ENCODE measurements at places on chromosomes 7 and 10.

DNA sequence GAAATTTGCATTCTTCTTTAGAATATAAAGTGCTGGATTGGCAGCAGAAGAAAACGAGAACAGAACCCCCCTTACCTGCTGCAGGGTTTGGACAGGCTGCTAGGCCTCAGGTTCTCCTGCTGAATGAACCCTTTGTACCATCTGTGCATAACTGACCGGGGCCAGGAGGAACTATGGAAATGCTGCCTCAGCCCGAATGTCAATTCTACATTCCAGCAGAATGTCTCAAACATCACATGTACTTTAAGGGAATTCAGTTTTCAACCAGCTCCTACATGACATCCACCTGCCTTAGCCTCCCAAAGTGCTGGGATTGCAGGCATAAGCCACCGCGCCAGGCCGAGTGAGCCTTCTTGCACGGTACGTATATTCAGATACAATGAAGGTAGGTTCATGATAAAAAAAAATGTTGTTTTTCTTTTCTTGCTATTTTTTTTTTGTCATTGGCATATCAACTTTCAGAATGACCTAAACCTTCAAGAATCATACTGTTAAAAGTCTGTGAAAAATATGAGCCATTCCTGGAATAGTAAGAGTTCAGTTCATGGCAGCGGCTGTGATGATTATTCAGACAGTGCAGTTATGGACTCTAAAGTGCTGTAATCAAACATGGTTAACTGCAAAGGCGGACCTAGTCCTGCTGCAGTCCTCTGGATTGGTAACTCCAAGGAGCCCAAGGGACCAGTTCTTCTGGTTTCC lies 84.4 kb upstream of the TNS3 start:
- no peak for DNase-seq

GRCh38 chr7:137642472-137642871 lies 204.3 kb downstream of the DGKI start:
- DNase-seq: no peak

- DNase-seq: no peak
Observed at GRCh38 chr7:113268757-113269156, 150.4 kb upstream of the SMIM30 start.

DNA sequence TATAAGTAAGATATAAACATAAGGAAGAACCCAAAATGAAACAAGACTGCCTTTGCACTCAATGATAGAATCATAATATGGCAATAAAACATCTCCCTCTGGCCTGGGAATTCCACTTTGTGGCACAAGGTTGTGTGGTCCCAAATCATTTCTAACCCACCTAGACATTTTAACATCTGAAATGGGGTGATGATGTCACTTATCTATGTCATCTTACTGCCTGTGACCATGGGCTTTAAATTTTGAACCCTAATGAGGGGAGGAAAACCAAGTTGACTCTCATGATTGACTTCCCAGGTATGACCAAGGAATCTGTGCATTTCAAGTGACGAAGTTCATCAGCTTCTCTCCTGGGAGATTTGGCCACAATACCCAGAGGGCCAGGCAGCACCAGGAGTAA lies 24.5 kb upstream of the ACSM6 start:
- no peak for DNase-seq

DNA sequence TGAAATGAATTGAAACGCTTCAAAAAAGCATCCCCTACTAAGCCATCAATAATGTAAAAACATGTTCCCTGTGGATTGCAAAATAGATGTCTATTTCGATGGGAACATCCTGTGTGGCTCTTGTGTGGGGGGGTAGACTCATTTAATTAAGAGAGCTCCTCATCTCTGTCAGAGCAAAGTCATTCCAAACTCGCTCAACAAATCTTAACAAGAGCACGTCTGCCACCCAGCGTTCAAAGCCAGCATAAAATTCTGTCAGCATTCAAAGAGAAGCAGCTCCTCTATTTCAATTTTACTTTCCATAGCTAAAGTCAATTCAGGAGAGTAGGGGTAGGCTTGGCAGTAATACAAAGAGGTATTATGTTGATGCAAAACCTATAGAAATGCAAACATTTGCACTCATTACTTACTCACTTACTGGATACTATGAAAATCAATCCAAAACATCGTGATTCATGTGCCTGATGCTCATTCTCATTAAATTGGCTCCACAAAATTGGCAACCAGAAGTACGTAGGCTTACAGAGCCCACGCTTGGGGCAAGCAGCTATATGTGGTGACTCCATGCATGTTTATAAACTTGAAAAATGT lies 114.9 kb downstream of the IPMK start:
- no peak for DNase-seq

DNA sequence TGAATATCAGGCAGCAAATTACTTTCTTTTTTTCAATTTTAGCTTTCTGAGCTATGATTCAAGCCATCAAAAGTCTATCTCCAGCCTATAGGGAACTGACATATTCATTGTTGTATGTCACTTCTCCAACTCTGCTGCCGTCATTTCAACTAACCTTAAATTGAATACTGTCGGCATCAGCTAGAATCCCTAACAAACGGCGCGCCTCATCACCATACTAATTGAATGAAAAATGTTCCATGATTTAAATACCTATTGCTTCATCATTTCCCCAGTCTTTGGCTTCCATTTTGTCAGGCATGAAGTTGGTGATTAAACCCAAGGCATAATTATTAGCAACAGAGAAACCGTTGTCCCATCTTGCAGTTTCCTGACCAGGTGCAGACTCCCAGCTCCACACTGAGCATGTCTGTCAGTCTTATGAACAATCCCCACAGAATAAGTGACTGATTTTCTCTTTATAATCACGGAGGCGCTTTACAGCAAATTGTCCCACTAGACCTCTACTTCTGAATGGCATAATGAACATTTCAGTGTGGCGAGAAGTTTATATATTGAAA lies 83.5 kb upstream of the NPY start:
- no peak for DNase-seq

- no peak for DNase-seq
Observed at GRCh38 chr7:78924581-78924980, 528.9 kb downstream of the MAGI2 start.

- DNase-seq: no peak
Observed at GRCh38 chr10:103696411-103697145, 158.8 kb downstream of the SH3PXD2A start.

- no peak for DNase-seq
Observed at GRCh38 chr7:28586736-28587135, 174.4 kb downstream of the CREB5 start.

GRCh38 chr10:126731610-126731990 lies 61.1 kb upstream of the C10orf90 start:
- DNase-seq: no peak

- DNase-seq: no peak
Observed at GRCh38 chr7:91379236-91379635, 115.0 kb downstream of the FZD1 start.

Measured in activated gamma-delta T cell (primary cell).